ENCODE measurements at places on chromosomes 7 and 10. TPM values are rescaled to one million over a fixed set of nuclear protein-coding genes. Genes with fewer than 3 reads are reported as not detected.

The HIF1AN gene
- polyA plus RNA-seq = 48.4 TPM

The TMEM229A gene
- 0.23 TPM for polyA plus RNA-seq

The ZNF488 gene
- 5.2 TPM for polyA plus RNA-seq

The CPA5 gene
- polyA plus RNA-seq = 0.36 TPM

The ANKRD61 gene
- 1.0 TPM for polyA plus RNA-seq

The VSTM2A gene
- 2.0 TPM for polyA plus RNA-seq

Measured in renal cortex interstitium (tissue), 15 donors.